ENCODE measurements at places on chromosomes 3 and 15.

DNA sequence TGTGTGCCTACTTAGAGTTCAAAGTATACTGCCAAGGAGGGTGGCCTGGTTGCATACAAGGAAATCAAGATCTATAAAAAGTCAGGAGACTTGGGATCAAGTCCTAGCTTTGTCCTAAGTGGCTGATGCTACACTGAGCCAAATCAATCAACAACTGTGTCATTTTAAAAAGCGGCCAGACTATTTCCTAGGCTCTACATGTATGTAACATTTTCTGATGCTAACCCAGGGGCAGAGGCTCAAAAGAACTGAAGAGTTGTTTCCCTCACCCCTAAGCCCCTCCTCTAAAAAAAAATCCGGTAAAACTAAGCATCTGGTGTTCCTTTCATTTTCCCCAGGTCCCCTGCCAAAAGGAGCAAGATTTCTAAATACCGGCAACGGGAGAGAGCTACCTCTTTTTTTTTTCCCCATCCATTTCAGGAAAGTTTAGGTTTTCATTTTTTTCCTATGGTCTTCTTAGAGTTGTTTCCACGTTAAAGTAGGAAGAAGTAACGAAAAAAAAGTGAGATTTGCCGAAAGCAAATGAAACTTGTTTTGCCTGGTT is 18.8 kb upstream of the CHD2 start:
- DNase-seq, result no peak

GRCh38 chr15:25740383-25741255 is 122.5 kb downstream of the ATP10A start:
- DNase-seq, result no peak

GRCh38 chr3:78701537-78701936 is 1066.3 kb downstream of the ROBO1 start:
- no peak for DNase-seq

- no peak for DNase-seq
Observed at GRCh38 chr3:10170915-10171478, 6.3 kb downstream of the IRAK2 start.

DNA sequence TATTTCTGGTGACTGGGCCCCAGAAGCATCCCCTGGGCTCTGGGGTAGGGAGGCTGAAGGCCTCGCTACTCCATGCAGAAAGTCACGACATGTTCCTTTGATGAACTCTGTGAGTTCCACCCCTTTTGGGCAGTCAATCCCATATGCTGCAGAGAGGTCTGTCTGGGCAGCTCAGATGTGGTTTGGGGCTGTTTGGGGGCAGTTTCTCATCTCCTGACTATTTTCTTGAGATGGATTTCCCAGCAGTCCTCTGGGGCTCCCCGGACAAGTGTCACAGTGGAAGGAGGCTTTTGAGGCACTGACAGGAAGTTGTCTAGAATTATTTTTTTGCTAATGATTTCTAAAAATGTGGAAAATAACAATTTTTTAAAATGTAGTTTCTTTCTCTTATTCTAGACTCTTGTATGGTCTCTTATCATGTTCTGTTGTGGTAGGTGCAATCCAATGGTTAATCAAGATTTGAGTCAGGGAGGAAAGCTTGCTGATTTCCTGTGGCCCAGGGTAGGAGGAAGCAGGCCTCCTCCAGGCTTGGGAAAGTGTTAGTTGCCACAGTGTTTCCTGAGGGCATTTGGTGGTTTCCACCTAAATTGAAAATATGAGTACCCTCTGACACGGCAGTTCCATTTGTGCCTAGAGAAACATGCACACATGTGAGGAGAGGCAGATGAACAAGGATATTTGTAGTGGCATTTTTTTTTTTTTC is 19.9 kb upstream of the TATDN2 start:
- no peak for DNase-seq

Data from A673 (cell line).